ENCODE measurements at places on chromosomes 1 and 21. TPM values are rescaled to one million over a fixed set of nuclear protein-coding genes. Genes with fewer than 3 reads are reported as not detected.

The NBPF6 gene
- total RNA-seq = not detected

The SH2D1B gene
- total RNA-seq = not detected

The S100A7A gene
- not detected for total RNA-seq

The IL19 gene
- total RNA-seq = not detected

The CDA gene
- 5.3 TPM for total RNA-seq

The SZT2 gene
- total RNA-seq = 34.9 TPM

The LRRC39 gene
- total RNA-seq = 1.2 TPM

The RORC gene
- 70.6 TPM for total RNA-seq

The KCNT2 gene
- total RNA-seq = 0.80 TPM

The CHIA gene
- not detected for total RNA-seq

The HHAT gene
- total RNA-seq = 5.8 TPM

The C1orf141 gene
- not detected for total RNA-seq

The CRABP2 gene
- total RNA-seq = 95.1 TPM

The S100A8 gene
- total RNA-seq = 9.3 TPM

The TRIM17 gene
- 0.97 TPM for total RNA-seq

DNA sequence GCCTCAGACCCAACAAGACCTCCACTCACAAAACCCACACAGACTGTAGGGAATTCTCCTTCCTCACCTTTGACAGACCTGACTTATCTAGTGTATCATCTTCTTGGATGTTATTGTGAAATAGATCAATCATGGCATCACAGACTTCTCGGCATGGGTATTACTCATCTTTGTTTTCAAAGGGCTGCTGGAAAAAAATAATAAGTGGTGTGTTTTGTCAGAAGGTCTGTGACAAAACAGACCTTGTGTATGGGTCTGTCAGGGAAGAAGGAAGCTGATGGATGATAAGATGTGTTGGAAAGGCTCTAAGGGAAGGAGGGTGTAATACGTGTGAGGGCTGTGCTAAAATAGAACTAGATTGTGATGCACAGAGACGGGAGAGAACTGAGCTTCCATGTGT lies 13.9 kb upstream of the S100A7 start:
- DNase-seq = no peak

DNA sequence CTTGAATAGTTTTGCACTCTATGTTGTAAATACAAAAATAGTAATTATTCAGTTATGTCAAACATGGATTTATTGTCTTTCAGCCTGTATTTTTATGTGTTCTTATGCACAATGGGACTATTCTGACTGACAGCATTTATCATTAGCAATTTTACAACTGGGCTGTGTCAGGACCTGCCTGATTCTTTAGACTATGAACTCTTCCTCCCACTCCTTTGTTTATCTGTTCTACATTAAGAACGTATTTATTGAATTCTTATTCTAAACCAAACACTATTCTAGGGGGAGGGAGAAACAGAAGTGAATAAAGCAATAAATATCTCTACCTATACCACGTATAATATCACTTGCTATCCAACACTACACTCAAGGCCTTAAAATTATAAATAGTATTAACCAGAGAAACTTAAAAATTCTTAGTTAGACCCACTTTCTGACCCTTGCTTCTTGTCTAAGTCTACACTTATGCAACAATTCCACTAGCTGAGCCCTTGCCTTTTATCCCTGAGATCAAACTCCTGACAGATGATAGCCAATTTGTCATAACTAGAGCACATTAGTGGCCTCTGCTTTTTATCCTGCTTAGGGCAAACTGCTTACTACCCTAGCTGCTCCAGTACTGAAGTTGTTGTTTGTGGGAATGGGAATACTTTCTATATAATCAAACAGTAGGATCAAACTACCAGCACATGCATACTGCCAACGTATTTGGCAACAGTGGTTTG lies 494.3 kb downstream of the BRINP3 start:
- no peak for DNase-seq

DNA sequence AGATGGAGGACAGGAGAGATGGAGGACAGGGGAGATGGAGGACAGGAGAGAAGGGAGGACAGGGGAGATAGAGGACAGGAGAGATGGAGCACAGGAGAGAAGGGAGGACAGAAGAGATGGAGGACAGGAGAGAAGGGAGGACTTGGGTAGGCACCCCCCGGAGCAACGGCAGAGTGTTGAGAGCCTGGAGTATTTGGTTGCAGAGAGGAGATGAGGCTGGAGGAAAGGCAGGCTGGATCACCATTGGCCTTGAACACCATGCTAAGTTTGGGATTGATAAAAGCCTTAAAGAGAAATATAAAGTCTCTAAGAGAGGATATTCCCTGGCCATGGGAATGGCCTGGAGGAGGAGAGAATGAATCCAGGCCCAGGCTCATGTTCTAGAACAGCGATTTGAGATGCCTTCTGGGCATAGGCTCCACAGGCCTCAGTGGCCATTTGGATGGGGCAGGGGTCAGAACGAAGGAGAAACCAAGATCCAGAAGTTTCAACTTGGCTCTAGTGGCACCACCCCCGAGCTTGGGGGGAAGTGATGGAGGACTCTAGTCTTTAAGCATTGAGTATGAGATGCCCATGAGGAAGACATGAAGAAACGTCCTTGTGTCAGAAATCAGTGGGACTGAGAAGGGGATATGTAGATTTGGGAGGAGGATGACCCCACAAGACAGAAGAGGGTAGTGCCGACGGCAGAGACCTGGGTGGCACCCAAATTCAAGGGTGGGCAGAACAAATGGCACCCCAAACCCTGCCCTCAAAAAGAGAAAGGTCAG lies 47.9 kb upstream of the EDN2 start:
- peak; percentile 60 for DNase-seq

- DNase-seq = no peak
Measured at GRCh38 chr1:199135901-199136300, 497.1 kb downstream of the PTPRC start.

- no peak for DNase-seq
Measured at GRCh38 chr1:172148213-172148612, 272.3 kb upstream of the C1orf105 start.

DNA sequence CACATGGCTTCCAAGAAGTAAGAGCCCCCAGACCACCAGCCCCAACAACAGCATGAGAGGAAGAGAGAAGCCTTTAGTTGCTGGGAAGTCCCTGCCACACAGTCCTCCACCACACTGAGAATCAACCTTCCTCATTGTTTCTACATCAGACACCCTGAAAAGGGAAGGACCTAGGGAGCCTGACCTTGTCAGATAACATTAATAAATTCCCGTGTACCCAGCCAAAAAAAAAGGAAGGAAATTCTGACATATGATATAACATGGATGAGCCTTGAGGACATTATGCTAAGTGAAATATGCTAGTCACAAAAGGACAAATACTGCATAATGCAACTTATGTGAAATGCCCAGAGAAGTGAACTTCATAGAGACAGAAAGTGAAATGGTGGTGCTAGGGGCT lies 65.6 kb upstream of the ARHGAP29 start:
- DNase-seq = no peak

DNA sequence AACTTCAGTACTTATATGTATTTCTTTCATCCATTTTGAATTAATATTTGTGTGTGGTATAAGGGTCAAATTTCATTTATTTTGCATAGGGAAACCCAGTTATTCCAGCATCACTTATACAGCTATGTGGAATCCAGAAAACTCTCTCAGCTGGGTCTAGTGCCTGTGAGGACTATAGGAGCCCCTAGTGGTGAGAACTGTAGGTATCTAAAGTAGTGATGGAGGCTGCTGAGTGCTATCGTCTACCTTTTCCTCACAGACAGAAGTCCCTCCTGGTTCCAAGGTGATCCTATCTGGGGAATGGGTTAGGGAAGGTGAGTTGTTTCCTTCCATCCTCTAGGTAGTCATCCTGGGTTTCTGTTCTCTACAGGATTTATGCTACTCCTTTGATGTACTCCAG lies 352.0 kb upstream of the C1orf87 start:
- no peak for DNase-seq

DNA sequence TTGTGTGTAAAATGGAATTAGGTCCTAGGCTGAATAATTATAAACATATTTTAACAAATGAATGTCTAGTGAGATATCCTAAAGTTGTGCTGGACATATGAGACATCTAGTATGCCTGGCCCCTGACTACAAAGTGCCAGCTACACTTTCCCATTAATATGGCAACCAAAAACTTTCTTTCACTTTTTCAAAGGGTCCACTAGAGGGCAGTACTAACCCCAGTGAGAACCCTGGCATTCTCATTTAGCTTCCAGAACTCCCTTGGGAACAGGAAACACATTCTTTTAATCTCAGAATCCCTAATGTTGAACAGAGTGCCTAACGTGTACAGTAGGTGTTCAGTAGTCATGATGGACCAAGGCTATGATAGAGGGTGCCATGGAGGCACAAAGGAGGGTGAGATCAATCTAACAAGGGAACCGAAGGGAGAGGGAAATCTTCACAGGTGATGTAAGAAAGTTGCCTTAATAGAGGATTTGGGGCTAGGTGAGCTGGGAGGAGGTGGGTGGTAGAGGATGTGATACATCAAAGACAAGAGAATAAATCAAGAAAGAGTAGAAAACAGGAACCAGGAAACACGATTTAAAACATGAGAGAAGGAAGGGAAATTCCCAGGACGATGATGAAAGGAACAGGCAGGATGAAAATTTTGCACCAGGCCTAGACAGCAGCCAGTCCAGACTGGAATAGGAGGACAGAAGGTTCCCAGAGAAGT lies 41.6 kb downstream of the NSL1 start:
- no peak for DNase-seq

- no peak for DNase-seq
Measured at GRCh38 chr1:209539576-209539975, 43.9 kb upstream of the CAMK1G start.

- DNase-seq = peak; percentile 75
Measured at GRCh38 chr1:169529068-169529642, 43.4 kb upstream of the SLC19A2 start.

- no peak for DNase-seq
Measured at GRCh38 chr1:8701794-8702471, 115.5 kb downstream of the RERE start.

DNA sequence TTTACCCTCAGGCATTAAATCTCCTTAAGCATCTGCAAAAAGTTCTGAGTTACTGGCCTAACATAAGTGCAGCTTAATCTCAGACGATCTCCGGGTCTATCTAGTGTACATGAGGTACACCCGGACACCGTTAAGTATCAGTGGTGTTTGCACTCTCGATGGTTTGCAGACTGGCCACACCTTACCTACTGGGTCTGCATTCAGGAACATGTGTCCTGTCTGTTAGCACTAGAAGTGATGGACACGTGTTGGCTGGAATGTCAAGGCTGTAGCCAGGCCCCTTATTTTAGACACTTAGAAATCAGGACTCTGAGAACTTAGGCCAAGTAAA lies 783 bp upstream of the AGL start:
- no peak for DNase-seq

DNA sequence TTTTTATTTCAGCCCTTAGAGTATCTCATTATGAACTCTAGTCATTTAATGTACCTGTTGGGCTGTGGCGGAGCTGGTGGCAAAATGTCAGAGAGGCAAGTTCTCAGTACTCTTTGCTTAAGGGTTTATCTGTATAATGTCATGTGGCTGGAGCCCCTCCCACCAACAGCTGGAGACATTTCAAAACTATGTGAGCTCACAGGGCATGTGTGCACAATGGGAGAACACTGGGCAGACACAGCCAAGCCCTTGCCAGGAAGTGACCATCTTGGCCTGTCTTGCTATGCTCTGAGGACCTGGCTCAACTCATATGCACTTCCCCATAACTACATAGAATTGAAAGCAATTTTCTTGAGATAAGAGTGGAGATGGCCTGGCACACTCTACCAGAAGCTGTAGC lies 296.4 kb downstream of the PTPRU start:
- no peak for DNase-seq

DNA sequence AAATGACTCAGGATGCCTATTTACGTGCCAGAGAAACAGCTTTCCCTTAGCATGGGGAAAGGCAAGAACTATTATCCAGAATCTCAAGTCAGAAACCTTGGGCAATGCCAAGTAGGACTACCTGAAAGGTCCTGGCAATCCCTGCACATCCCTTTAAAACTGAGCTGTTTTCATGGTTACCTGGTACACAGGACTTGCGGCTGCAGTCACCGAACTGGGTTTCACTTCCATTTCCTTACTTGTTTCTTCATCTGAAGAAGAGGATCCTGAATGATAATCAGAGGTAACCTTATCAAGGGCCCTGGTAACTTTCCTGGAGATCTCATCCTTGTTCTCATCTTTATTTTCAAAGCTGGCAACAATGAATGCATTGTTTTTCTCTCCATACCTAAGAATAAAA lies 14.3 kb downstream of the BTG3 start:
- DNase-seq = no peak

GRCh38 chr21:19489930-19490329 lies 1086.3 kb upstream of the TMPRSS15 start:
- DNase-seq = no peak
